ENCODE measurements at places on chromosomes 7 and 10.

- no peak for DNase-seq
Measured at GRCh38 chr7:44184206-44184872, 4.9 kb downstream of the GCK start.

DNA sequence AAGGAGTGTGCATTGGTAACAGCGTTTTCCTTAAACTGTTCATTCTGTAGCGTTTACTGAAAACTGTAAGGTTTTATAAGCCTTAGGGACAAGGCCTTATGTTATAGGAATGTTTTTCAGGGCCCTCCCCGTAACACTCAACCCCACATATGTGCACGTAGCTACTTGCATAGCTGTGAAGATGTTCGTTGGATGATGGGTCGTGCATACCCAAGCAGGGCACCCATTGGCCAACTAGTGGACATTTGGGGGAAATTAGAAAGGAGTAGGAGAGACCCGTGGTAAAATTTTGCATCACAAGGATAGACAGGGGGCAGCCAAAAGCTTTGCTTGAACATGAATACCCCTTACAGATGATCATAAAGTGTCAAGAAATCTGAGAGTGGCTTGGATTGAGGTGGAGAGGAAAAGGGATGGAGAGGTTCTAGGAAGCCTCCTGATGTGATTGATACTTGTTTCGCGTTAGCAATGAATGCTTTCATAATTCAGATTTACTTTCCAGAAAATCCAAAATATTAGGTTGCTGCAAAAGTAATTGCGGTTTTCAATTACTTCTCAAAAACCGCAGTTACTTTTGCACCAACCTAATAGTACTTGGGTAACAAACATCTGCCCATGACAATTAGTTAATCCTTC, 878 bp downstream of the SEC61A2 start:
- no peak for DNase-seq

DNA sequence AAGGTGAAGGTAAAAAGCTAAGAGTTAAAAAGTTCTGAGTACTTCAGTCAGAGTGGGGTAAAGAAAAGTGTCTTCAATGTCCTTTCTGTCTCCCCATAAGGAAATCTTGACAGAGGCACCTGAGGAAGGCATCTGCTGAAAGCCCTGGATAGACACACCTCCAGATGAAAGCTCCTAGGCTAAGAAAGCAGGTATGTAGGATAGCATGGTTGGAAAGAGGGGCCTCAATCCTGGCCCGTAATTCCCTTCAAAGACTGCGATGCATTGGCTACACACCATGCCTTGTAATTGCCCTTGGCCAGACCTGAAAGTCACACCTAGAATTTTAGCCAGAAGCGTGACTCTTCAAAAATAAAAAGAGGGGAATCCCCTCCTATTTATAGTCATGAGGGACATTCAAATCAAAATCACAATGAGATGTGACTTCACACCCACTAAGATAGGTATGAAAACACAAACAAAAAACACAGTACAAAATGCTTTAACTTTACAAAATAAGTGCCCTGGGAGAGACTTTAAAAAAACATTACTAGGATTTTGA, 809.7 kb downstream of the IPMK start:
- DNase-seq: no peak

DNA sequence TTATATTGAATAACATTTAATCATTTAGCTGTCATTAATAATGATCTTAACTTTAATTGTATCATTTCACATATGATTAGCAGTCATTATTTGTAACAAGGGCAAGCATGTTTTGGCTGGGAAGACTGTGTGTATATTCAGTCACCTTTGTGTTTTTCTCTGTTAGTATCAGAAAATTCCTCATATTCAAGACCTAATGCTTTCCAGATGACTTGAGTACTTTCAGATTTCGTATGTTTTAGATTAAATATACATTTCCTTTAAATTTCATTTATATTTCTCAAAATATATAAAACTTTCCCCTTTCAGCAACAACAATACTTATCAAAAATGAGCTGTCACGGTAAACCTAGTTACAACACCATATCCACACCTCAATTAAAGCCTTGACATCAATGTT, 6.3 kb upstream of the CACNA2D1 start:
- DNase-seq: no peak

DNA sequence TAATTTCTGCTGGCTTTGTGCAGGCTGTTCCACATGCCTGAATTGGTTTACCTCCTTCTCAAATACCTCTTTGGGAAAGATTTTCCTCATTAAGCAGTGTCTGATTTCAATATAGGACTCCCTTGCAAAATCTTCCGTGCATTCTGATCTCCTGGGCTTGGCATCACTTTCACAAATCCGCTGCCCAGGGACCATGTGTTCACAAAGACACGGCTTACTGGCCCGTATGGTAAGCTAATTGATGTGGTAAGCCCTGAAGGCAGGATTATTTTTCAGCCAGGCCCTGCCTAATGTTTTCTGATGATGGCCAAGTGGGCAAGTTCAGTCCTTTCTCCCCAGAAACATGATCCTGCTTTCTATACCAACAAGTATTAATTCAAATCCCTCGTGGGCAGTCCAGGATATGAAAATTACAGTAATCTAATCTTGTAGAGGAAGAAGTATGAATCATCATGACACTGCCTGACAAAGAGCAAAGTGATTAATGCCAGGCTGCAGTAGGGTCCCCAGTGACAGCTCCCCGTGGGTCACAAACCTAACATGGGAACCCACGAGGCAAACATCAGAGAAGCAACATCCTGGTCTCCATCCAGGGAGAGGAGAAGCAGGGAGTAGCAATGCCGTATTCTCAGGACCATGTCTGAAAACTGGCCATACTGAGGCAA, 11.6 kb upstream of the SVIL start:
- DNase-seq: no peak

GRCh38 chr7:42175834-42176723, 60.9 kb downstream of the GLI3 start:
- no peak for DNase-seq

DNA sequence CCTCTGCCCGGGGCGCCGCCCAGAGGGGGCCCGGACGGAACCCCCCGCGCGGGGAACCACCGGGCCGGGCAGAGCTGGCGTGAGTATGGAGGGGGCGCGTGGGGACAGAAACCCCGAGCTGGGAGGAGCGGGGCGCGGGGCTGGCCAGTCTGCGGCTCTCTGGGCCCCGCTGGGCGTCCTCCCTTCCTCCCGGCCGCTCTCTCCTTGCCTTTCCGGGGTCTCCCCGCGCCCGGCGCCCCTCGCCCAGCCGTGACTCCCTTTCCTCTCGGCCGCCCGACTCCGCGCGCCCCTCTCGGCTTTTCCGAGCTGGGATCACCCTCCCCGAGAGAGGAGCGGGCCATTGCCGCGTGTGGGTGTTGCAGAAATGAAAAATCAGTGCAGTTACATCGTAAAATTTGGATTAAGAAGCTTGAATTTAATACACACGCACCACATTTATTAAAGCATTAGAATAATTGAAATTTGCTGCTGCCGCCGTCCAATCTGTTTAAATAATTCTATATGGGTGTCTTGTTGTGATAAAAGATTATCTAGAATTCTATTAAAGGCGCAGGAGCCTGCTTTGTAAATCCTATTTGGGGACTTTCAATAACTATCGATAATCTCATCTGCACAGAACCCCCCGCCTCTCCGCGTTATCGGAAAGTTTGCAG, 9.1 kb downstream of the UNCX start:
- no peak for DNase-seq

GRCh38 chr10:8588135-8588534, 533.6 kb downstream of the GATA3 start:
- DNase-seq: no peak

GRCh38 chr10:75852851-75853484, 421.5 kb downstream of the LRMDA start:
- no peak for DNase-seq

GRCh38 chr7:122743211-122743610, 40.5 kb upstream of the RNF148 start:
- DNase-seq: no peak

- no peak for DNase-seq
Measured at GRCh38 chr7:98162758-98163157, 48.5 kb upstream of the BHLHA15 start.

DNA sequence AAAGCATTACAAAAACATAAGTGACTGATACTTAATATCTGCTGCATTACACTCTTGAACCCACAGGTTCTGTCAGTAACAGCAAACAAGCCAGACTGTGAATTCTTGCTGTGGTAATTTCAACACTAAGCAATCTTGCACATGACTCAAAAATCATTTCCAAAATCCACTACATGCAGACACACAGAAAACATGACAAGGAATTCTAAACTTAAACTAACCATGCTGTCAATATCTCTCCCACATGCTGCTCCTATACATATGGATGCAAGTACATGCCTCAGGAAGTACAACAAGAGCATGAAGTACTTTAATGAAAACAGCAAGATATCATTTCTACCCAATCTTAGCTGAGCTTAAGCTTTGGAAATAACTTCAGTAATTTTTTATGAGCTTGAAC, 890.2 kb upstream of the KCND2 start:
- DNase-seq: no peak

DNA sequence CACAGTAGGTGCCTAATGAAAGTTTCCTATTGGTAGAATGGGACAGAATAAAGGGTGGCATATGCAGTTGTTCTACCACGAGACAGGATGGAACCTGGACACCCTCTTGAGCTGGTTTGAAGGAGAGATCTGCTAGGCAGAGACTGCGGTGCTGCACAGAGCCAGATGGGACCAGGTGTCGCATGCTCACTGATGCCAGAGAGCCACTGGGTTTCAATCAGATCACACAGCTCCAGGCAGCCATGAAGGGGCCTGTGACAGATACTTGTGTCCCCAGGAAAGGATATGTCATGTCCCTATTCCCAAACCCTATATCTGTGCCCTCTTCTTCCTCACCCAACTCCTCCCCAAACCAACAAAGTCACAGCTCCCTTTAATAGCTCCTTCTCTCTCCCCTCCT, 235.7 kb downstream of the PRPF18 start:
- no peak for DNase-seq

- DNase-seq: no peak
Measured at GRCh38 chr7:141242568-141242967, 168.7 kb downstream of the TMEM178B start.

DNA sequence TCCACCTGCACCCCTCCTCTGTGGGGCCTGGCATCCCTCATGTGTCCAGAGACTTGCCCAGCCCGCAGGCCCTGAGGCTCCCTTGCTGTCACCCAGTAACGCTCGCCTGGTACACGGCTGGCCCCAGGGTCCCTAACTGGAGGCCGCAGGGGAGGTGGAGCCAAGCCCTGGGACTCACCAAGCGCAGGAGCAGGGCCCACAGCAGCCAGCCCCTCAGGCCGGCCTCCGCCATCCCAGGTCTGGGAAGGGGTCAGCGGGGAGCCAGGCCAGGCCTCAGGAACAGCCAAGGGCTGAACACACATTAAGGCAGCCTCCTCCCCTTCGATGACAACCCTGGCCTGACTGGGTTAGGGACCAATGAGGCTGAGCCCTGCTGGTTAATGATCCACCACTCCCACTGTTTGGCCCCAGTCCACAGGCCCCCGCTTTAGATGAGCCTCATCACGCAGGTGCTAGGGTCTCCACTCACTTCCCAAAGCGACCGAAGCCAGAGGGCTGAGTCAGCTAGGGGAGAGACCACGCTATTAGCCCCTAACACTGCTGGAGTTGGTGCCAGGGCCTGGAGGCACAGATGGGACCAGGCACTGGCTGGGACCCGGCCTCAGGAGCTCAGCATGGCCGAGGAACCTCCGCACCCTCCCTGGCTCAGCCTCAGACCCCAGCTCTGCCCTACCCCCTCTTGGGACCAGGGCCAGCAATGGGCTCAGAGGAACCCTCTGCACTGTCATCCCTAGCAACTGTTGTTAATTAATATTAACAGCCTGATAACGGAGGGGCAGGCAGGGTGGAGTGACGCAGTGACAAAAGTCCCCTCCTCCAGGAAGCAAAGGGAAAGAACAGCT, at the start of gene NPC1L1:
TSS of gene NPC1L1 (minus strand) at position 303 of the 842 bp plus-strand sequence. CDS start at position 232, 71 bp downstream.
- DNase-seq: no peak

GRCh38 chr10:119588071-119588470, 8.7 kb downstream of the TIAL1 start:
- no peak for DNase-seq

DNA sequence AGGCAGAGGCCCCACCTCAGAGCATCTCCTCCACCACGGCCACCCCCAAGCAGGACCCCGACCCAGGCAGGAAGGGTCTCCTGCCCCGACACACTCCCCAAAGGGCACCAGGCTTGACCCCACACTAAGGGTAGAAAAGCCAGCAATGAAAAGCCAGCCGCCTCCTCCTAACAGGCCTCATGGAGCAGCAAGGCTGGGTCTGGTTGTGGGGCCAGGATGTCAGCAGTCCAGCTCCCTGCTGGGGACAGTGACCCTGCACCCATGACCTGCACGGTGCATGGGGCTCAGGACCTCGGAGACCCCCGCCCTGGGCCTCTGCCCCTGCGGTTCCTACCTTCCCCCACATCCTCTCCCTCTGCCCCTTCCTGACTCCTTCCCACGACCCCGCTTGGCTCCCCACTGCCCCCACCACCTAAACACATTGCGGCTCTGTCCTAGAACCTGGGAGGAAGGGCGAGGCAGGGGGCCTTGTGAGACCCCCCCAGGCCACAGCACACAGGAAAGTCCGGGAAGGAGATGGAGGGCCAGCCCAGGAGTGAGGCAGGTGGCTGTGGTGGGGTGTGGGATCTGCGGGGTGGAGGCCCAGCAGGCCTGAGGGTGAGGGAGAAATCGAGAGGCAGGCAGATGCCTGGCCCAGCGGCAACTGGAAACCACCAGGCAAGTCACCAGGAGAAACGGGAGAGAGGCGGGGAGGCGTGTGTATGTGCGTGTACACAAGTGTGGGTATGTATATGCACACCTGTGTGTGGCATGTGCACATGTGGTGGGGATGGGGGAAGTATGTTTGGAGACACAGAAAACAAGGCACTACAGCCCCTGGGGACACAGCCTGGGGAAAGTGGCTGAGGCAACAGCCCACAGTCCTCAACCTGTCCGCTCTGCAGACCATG, 229.9 kb downstream of the MAD1L1 start:
- no peak for DNase-seq

DNA sequence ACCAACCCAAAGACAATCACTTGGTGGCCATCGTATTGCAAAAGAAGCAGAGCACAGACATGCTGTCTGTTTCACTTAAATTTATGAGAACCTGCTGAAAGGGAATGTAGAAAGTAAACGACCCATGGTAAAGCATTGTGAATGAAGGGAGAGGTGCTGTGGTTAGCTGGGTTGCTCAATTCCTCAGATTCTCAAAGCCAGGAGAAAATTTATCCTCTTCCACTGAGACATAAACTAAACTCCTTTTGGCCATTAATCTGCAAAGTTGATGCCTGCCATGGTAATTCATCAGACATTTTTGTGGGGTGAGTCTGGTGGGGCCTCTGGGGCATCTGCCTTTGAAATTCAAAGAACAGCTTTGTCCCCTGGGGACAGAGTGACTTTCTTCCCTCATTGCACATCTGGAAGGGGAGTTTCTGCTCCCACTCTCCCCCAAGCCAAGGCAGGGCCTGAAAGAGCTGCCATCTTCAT, 951.0 kb downstream of the LRMDA start:
- no peak for DNase-seq

DNA sequence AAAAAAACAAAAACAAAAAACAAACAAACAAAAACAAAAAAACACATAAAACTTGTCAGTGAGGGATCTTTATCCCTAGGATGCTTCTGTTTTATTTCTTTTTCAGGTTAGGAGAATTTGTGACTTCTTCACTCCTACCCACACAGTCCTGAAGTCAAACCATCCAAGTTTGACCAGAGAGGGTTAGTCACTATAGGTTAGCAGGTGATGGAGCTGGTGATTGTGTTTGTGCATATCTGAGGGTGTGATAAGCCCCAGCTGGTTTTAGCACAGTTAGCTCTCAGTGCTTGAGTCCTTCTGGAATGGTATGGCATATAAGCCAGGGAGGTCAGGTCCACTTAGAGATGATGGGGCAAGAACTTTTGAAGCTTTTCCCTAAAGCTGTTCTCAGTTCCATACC, 11.8 kb upstream of the IKZF1 start:
- DNase-seq: no peak
